ENCODE measurements at places on chromosomes 4 and X.

- no peak for DNase-seq
Measured at GRCh38 chr4:144185086-144185485, 44.6 kb upstream of the GYPA start.

- DNase-seq, result no peak
Measured at GRCh38 chr4:4506961-4507360, 34.9 kb downstream of the STX18 start.

GRCh38 chr4:141133146-141133998 is at the start of gene RNF150:
TSS of gene RNF150 (minus strand) at chr4:141133469.
- peak; percentile 83 for DNase-seq

DNA sequence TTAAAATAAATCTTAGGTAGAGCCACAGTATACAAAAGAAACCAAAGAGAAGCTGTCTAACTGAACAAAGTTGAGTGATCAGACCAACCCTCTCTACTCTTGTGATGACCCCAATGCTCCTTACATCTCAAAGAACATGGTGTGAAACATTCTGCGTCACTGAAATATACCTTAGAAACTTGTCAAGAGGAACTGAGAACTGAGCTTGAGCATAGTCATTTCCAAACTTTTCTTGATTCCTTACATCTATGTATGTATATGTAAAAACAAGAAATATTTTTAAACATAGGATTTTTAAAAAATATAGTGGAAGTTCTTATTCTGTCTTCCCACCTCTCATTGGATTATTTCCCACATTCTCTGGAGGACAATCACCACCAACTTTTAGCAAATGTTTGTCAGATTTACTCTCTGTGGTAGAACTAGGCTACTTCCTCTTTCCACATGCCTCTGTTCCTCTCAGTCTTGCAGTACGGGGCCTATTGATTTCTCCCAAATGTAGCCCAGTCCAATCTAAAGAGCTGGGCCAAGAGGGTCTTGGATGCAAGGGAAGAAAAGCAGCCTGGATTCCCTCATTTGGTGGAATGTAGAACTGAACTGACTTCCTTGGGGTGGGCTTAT is 98.2 kb upstream of the HHIP start:
- DNase-seq, result no peak

DNA sequence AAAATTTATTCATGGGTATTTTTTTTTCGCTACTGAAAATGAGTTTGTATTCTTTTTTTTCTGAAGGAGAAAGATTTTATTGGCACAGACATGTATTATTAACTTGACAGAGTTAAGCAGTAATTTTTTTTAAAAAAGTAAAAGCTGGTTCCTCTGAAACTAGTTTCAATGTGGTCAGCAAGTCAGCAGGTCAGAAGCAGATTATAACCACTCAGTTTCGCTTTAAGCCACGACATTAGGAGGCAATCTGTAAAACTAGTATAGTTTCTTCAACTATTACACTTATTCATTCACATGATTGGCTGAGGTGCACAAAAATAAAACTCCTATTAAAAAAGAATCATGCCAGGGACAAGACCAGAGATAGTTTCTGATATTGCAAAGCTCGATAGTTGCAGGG is 714.2 kb upstream of the PCDH7 start:
- DNase-seq, result no peak

GRCh38 chr4:147683717-147684700 is at the start of gene PRMT9:
TSS of gene PRMT9 (minus strand) at chr4:147684163. CDS start at chr4:147683987, 176 bp downstream.
- DNase-seq, result no peak
